ENCODE measurements at places on chromosomes 4 and X.

- no peak for DNase-seq
These were observed 4.7 kb downstream of the THAP9 start for GRCh38 chr4:82905205-82905604.

DNA sequence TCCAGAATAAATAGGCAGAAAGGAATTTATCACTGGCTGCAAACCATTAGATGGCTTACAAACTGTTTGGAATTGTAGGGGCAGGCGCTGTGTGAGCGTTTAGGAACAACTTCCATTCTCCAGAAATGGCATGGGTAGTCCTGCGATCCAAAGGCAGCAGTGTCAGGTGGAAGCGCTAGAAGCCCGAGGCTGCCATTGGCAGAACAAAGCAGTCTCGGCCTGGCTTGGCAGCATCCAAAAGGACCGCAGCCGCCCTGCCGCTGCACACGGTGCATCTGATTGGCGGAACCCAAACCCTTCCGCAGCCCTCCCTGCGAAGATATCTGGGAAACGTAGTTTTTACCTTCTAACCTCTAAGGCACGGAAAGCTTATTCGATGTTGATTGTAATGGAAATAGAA lies 23.6 kb upstream of the YTHDC1 start:
- DNase-seq = no peak

DNA sequence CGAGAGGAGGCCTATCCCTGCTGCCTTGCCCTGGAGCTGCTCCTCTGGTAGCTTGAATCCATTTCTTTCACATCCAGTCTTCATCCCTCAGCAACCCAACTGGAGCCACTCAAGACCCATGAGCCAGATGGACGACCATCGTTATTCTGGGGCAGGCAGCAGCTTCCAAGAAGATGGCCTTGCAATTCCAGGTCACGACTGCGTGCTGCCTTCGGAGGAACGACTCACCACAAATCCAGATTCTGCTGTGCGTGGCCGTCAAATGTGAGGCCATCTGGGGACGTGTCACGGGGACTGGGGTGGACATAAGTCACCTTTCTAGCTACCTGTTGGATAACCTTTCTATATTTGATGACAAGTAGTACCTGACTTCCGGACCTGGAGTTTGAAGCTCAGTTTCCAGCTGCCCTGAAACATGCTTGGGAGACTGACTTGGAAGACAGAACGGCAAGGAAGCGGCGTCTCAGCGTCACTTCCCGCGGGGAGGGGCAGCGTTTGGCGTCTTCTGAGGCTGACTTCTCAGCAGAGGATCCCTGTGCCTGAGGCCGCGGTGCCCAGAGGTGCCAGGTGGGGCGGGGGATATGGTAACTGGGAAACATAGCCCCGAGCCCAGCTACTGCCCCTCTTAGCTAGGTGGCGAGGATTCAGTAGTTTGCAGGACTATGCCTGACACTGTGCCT lies 11.7 kb upstream of the TMEM271 start:
- DNase-seq = no peak

DNA sequence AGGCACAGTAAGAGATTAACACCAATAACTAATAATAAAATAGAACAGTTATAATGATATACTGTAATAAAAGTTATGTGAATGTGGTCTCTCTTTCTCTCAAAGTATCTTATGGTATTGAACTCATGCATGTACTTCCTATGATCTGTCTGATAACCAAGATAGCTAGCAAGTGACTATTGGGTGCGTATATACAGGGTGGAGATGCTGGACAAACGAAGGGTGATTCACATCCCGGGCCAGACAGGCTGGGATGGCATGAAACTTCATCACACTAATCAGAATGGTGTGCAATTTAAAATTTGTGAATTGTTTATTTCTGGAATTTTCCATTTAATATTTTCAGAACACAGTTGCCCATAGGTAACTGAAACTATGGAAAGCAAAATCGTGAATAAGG lies 96.8 kb downstream of the PHEX start:
- DNase-seq = no peak

DNA sequence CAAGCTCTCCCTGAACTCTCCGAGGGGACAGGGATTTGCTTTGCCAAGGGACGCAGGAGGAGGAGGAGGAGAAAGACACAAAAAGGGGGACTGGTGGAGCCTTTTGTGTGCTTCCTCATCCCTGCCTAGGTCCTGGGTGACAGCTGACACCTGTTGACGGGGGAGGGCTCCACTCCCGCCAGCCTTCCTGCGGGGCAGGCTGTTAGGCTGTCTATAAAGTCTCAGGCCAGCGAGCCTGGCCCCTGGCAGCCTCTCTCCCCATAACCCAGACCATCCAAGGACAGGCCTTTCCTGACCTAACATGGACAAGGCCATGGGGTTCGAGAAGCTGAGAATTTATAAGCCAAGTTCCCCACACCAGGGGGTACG lies 832 bp upstream of the EVC2 start:
- no peak for DNase-seq

GRCh38 chr4:187302457-187303150 lies 578.9 kb upstream of the FAT1 start:
- no peak for DNase-seq

DNA sequence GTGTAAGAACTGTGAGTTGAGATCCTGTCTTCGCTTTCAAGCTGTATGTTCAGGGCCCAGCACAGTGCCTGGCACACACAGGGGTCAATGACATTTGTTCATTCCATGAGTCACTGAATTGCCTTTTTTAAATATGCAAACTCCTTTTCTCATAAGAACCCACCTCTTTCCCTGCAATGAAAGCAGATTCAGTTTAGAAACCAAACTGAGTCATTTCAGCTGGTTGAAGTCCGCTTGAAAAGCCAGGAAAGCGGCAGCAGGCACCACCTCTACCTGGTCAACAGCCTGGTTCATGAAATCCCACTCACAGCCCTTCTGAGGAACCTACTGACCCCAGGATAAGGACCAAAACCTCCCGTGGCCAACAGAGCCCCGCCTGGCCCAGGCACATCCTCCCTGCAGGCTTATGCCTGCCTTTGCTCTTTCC lies 4.5 kb upstream of the C1QTNF7 start:
- no peak for DNase-seq

DNA sequence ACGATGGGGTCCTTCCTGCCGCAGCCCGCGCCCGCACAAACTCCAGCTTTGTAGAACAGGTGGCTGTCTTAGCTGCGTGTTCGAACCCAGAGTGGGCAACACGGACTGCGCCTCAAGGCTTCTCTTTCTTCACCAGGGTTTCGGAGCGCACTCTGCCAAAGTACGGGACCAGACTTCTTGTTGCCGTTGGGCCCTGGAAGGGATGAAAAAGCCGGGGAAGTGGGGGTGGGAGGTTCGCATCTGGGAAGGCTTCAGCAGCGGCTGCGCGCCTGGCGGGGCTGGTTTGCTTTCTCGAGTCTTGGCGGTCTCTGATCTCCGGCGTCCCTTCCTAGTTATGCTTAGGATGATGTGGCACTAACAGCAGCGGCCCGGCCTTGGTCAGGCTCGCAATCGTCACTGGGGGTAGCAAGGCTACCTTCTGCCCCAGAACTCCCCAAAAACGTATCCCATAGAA lies 673 bp downstream of the PARM1 start:
- no peak for DNase-seq

DNA sequence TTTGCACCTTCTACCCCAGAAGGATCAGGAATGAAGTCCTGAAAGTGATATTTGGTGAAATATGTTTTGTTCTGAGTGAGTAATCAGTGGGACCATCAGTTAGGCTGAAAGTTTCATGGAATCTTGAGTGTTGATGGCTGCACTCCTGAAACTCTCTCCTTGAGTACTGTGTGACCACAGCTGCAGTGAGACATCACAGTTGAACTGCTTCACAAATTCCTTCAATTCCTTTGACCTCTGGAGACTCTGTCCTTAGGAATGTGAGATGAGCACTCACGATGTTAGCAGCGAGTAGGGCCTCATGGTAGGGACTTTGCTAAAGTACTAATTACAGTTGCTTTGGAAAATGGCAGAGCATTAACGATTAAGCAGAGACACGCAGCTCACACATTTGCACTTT lies 142.9 kb upstream of the SLC4A4 start:
- no peak for DNase-seq

DNA sequence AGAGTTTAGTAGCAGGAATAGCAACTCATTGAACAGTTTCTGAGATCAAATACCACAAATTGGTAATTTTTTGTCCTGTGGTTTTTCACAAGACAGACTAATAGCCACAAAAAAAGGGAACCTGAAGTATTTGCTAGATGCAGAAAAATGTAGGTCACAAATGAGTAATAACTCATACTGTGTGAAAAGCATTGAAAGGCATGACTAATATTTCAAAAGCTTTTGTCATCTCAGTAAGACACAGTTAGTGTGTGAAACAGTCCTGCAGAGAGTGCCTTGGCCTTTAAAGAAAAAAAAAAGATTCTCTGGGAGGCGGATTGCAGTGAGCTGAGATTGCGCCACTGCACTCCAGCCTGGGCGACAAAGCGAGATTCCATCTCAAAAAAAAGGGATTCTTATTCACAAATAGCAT lies 31.4 kb upstream of the SLC25A31 start:
- DNase-seq = peak; percentile 81

GRCh38 chrX:69906447-69906846 lies 143.3 kb downstream of the AWAT2 start:
- DNase-seq = no peak

DNA sequence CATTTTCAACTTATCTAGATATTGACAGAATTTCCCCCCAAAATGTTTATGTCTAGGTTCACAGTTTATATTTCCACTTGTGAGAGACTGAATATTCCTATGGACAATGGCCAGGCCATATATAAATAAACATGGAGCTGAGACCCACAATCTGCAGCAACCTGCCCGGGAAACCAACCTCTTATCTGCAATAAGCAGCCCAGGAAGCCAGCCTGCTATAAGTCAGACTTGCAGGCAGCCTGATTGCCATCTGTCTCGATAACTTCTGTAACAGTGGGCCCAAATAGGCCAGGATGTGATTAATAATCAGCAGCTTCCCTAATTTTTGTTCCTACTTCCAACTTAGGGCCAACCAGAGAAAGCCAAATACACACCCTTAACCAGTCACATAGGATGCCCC lies 5.2 kb upstream of the NAP1L5 start:
- DNase-seq = no peak

DNA sequence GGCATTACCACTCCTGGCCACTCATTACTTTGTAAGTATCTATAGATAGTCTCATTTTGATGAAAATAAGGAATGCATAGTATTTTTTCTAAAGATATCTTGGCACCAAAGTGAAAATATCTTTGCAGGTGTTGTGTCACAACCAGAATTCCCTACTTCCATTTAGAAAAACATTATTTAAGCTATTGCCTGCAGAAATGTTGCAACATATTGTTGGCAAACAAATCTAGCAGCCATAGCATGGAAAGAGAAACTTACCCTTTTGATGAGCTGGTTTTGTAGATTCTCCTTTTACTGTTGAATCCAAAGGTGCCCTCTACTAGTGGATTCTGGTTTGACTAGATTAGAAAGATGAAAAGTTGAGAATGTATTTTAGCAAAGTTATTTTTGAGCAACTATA lies 138.8 kb downstream of the AREG start:
- no peak for DNase-seq

- DNase-seq = no peak
These were observed 294.0 kb downstream of the CAMK2D start for GRCh38 chr4:113467581-113467980.

DNA sequence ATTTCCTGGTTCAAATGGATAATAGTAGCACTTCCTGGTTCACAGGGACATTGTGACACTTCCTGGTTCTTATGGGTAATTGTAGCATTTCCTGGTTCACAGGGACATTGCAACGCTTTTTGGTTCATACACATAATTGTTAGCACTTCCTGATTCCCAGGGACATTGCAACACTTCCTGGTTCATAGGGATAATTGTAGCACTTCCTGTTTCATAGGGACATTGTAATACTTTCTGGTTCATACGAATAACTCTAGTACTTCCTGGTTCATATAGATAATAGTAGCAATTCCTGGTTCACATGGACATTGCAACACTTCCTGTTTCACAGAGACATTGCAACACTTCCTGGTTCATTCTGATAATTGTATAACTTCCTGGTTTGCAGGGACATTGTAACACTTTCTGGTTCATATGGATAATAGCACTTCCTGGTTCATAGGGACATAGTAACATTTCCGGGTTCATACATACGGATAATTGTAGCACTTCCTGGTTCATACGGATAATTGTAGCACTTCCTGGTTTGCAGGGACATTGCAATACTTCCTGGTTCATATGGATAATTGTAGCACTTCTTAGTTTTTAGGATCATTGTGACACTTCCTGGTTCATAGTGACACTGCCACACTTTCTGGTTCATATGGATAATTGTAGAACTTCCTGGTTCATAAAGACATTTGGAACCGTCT lies 61.6 kb upstream of the CD99 start:
- no peak for DNase-seq

- DNase-seq = no peak
These were observed 85.2 kb downstream of the HS3ST1 start for GRCh38 chr4:11343536-11343935.

DNA sequence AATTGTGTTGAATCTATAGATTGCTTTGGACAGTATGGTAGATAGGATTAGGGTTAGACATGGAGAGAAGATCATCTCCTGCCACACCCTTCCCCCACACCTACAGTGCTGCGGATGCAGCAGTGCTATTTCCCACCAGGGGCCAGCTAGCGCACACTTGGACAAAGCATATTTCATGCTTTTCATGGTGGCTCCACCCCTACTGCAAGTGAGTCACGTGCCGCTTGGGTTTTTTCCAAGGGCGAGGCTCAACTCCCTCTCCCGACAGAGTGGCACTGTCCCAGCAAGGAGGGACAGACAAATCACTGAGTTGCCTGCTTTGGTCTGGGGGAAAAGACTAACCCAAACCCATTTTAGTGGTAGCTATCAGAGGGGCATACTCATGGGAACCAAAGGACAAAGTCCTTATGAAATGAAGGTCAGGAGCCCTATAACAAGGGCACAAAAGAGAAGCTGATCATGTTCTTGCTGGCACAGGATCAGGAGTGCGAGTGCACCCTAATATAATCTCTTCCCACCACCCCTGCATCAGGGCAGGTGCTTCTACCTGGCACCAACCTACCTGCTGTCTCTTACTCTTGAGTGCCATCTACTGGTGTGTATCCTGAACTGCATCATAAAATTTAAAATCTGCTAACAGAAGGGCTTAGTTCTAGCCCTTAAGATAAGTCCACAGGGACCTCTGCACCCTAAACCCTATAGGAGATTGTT lies 55.1 kb upstream of the PGAM4 start:
- DNase-seq = peak; percentile 43

DNA sequence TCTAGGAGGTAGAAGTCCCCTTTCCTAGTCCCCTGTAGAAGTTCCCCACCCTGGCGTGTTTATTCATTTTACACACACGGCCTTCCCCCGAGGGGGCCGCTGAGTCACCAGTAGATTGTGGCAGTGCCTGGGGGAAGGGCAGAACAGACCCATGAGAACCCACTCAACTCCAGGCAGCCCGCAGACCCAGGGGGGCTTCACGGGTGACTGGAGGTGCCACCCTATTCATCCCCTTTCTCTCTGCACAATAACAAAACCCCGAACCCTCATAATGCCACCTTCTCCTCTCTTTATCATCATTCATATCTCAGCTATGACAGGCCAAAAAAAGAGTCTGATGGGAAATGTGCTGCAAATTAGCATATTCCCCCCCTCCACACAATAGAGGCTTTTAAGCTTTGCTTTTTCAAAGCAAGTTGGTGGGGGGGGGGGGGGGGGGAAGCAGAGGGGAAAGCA lies 20.4 kb upstream of the GPM6B start:
- DNase-seq = no peak

- no peak for DNase-seq
These were observed 213.4 kb downstream of the MAML3 start for GRCh38 chr4:139940600-139940999.

Data from HCT116 (cell line).